ENCODE measurements at places on chromosomes 6 and 20.

- DNase-seq = no peak
Measured at GRCh38 chr20:3819411-3820047, 818 bp upstream of the AP5S1 start.

DNA sequence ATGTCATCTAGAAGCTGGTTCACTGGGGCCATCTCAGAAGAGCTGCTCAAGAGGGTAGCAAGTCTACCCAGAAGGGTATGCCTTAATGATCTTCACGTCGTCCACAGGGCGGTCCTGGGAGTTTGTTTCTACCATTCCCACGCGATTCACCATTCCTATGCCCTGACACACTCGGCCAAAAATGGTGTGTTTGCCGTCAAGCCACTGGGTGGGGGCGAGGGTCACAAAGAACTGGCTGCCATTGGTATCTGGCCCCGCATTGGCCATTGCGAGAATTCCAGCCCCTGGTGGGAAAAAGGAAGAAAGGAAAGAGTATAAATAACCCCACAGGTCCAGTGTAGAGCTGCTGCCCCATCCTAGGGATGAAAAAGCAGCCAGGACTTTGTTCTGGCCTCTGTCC lies 16.5 kb upstream of the CPNE5 start:
- DNase-seq = no peak

GRCh38 chr20:7410150-7410549 lies 530.1 kb downstream of the HAO1 start:
- DNase-seq = no peak

- DNase-seq = no peak
Measured at GRCh38 chr6:11370191-11371018, 137.9 kb upstream of the NEDD9 start.

- no peak for DNase-seq
Measured at GRCh38 chr20:40519918-40520317, 169.1 kb downstream of the MAFB start.

DNA sequence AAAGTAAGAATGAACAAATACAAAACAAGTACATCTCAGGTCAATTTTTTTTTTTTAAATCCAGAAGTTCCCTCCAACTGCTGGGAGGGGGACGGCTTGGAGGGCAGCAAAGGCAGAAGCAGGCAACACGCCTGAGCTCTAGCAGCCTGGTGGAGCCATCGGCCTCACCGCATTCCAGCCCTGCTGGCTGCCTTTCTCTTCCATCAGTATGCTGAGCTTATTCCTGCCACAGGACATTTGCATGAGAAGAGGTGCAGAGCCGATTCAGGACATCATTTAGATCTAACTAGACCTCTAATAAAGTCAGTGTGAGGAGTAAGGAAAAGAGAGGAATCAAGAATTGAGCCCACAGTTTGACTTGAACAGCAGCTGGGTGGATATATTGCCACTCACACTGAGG lies 318.8 kb downstream of the ZFAND3 start:
- DNase-seq = no peak

DNA sequence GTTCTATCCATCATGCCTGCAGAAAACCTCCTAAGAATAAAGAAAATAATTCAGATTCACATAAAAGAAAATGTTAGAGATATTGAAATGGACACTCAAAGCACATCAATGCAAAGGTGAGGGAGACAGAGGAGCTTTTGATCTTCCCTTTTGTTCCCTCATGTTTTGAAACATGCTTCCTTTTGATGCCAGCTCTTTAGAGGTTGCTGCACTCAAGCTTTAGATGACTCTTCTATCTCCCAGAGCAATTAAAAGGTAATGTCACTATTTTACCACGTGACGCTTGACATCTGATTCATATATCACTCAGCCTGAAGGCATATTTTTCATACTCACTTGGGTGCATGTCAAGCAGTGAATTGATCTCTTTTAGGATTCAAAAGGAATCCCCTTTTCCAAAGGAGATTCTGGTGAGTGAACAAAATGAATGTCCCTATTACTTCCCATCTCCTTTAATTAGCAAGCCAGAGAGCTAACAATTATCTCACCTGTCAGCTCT lies 1026.7 kb downstream of the KIF16B start:
- no peak for DNase-seq

DNA sequence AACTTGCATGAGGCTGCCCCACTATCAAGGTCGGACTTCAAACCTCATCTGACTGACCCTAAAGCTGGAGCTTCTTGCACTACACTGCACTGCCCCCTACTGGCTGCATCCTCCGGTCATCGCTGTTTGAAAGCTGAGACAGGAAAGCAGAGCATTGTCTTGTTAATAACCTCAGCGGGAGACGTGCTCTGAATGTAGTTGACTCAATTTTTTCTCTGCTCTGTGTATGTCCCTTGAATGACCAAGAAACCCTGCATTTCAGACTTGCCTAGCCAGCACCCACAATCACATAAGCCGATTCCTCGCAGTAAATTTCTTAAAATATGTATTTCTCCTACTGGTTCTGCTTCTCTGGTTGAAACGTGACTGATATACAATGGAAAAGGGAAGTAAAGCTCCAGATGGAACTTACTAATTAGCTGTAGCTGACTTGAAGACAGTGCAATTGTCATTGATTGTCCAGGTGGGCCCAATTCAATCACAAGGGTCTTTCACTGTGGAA lies 27.8 kb downstream of the TCF21 start:
- peak; percentile 82 for DNase-seq

DNA sequence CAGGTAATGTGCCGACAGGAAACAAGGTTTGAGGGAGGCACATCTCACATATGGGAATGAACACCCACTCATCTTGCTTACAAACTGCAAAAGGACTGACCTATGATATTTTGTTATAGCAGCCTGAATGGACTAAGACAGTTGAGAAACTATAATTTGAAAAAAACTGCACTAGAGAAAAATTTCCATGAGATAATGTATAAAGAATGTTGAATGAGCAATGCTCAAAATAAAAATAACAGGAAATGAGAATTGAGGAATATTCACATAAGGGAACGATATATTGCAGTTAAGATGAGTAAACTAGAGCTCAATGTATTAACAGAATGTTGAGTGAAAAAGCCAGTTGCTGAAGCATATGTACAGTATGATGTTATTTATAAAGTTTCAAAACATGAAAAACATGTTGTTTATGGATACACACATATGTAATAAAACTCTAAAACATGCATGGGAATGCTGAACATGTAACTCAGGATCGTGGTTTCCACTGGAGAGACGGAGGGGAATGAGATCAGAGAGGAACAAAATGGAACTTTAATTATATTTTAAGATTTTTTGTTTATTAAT lies 6.3 kb upstream of the TBC1D22B start:
- no peak for DNase-seq

- no peak for DNase-seq
Measured at GRCh38 chr6:17334265-17334664, 53.1 kb downstream of the RBM24 start.

DNA sequence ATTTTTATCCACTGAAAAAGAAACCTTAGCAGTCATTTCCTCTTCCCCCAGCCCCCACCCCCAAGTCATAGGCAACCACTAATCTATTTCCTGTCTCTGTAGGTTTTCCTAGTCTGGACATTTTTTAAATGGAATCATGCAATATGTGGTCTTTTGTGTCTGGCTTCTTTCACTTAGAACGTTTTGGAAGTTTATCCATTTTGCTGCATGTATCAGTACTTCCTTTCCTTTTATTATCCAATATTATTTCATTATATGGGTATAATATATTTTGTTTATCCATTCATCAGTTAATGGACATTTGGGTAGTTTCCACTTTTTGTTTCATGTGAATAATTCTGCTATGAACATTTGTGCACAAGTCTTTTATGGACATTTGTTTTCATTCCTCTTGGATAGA lies 99.3 kb upstream of the BMP5 start:
- DNase-seq = no peak

DNA sequence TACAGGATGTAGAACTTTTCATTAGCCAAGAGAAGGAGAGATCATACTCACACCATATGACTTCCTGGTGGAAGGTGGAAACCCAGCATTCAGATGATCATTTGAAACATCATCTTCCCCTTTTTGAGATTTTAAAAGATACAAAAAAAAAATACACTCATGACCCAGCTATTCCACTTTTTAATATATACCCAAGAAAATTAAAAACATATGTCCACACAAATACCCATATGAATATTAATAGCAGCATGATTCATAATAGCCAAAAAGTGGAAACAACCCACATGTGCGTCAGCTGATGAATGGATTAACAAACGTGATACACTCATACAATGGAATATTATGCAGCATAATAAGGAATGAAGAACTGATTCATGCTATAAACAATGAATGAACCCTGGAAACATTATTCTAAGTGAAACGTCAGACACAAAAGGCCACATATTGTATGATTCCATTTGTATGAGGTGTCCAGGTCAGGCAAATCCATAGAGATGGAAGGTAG lies 130.0 kb upstream of the SGK1 start:
- no peak for DNase-seq

- DNase-seq = no peak
Measured at GRCh38 chr6:157604816-157605215, 218.2 kb upstream of the SNX9 start.
